Stimulated activated CD8-positive, alpha-beta memory T cell treated with anti-CD3 and anti-CD28 coated beads, Interleukin-7, amount 100 ng/mL, for 1 hour (primary cell): ENCODE measurements at places on chromosomes 13 and 19.

DNA sequence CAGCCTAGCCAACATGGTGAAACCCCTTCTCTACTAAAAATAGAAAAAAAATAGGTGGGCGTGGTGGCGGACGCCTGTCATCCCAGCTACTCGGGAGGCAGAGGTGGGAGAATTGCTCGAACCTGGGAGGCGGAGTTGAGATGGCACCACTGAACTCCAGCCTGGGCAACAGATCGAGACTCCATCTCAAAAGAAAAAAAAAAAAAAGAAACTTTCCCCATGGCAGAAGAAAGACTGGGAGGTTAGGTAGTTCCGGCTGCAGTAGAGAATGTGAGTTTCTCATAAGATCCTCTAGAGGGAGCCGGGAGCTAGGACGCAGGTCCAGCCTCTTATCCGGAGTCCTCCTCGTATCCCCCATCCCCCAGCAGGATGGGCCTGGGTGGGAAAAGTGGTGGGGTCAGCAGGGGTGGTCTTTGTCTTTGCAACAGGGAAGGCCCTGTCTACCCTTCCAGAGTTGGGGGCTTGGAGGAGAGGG is 13.2 kb upstream of the CREB3L3 start:
- DNase-seq = no peak

- DNase-seq = no peak
Measured at GRCh38 chr13:64529874-64530485, 2700.2 kb downstream of the PCDH9 start.

DNA sequence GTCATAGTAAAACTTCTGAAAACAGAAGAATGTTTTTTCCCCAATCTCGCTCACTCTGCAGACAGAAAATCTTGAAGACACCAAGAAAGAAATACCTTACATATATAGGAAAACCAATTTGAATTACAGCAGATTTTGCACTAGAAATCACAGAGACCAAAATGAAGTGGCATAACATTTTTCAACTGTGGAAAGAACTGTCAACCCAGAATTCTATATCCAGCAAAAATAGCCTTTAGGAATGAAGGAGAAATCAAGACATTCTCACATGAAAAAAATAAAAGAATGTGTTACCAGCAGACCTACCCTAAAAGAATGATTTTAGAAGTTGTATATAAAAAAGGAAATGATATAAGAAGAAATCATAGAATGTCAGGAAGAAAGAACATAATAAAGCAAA is 28.7 kb downstream of the CCDC122 start:
- DNase-seq = no peak

GRCh38 chr19:34664168-34664567 is 12.8 kb downstream of the SCGB2B2 start:
- DNase-seq = no peak

GRCh38 chr19:33304760-33305647 is 2.7 kb upstream of the CEBPA start:
- no peak for DNase-seq
